T-helper 1 cell (primary cell): ENCODE measurements at places on chromosomes 16 and 17.

DNA sequence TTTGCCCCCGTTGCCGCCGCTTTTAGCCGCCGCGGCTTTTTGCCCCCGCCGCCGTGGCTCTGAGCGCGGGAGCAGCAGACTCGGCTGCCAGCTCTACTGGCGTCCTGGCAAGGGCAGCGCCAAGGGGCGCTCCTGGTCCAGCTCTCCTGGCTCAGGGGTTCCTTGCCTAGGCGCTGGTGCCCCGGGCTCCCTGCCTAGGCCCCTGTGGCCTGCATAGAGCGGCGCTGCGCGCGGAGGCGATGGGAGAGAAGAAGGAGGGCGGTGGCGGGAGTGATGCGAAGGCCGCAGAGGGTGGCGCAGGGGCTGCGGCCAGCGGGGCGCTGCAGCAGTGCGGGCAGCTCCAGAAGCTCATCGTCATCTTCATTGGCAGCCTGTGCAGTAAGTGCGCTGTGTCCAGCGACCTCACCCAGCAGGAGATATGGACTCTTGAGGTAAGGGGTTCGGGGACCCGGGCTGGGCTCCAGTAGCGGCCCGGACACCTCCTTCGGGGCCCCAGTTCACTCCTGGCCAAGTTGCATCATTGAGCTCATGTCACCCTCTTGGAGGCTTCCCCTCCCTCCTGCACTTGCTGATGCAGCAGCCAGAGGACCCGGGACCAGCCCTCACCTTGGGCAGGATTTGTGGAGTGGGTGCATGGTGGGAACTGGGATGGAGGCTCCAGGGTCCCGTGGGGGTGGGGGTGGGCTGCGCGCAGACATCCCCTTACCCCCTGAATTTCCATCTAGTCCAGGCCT is 1344.4 kb downstream of the TP53TG3F start:
- no peak for DNase-seq

DNA sequence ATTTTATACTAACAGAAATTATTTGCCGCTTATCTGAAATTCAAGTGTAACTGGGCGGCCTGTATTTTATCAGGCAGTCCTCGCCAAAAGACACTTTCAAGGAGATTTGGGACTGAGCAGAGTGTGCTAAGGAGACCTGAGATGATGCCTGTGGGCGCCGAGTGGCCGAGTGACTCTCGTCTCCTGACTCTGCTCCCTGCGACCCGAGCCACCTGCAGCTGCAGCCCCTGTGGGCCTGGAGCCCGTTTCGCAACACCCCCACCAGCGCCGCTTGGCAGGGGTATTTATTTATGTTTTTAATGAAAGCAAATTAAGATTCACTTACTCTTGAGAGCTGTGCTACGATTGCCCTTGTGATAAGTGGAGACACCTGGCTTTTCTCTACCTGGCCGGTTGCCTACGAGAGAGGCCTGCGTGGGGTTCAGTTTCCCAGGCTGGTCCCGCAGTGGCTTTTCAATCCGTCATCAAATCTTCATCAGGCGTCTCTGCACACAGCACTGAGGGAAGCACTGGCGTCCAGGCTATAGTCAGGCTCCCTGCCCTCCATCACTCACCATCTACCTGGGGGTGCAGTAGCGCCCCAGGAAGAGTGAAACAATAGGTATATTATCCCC is 124.0 kb downstream of the SEC14L1 start:
- DNase-seq = no peak

GRCh38 chr17:67353161-67353560 is 13.2 kb downstream of the PSMD12 start:
- DNase-seq = no peak

- no peak for DNase-seq
These were observed 30.9 kb upstream of the GCSH start for GRCh38 chr16:81127051-81127450.

- DNase-seq = no peak
These were observed 5.8 kb downstream of the TXNDC11 start for GRCh38 chr16:11736903-11737302.

GRCh38 chr16:66273644-66274334 is 92.7 kb upstream of the CDH5 start:
- no peak for DNase-seq

DNA sequence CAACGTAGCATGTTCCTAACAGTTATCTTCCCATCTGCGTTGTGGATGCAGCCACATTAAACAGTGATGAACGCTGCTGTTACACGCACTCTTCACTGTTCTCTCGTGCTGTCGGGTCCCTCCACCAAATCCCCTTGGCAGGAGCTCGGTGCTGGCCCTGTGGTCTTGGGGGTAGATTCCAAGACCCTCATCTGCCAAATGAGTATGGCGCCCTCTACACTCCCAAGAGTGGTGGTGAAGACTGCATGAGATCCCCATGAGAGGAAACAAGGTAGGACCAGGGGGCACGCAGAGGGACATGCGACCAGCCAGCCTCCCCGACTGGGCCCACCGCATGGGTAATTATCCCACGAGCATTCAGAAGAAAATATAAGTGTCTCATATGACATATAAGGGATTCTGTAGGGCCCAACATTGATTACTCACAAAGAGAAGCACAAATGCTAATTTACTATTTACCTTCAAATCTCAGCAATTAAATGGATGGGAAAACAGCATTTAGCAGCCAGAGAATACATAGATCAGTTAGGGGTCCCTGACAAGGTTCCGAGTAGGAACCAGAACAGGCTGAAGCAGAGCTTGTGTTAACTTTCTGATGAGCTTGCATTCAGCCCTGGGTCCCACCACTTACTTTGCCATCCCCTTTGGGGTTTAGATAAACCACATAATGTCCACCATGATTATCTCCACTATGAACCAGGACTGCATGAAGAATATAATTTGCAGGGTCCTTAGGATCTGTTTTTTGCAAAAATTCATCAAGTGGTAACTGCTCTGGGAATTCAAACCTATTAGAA is 23.8 kb downstream of the LITAFD start:
- DNase-seq = no peak

GRCh38 chr16:77556201-77556873 is 121.5 kb upstream of the ADAMTS18 start:
- no peak for DNase-seq

- DNase-seq = no peak
These were observed 24.6 kb upstream of the FAAP100 start for GRCh38 chr17:81576621-81577277.

DNA sequence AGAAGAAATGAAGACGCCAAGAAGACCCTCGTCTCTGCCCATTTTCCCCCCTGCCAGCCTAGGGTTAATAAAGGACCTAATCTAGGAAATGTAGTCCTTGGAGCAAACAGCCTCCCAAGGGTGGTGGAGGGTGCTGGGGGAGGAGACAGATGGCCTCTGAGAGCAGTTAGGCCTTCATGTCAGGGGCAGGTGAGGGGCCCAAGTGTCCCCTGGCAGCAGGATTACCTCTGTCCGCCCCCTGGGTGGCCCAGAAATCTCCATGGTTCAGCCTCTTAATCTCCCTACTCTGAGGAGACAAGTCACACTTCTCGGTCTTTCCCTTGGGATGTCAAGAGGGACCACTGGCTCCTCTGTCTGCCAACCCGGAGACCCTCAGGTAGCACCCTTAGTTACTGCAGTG is 365.4 kb upstream of the TNRC6C start:
- no peak for DNase-seq

GRCh38 chr17:17783116-17783824 is 53.5 kb downstream of the SREBF1 start:
- DNase-seq = peak; percentile 43

- DNase-seq = no peak
These were observed 65.7 kb downstream of the CENPV start for GRCh38 chr17:16287563-16288027.

- no peak for DNase-seq
These were observed 7.8 kb downstream of the RARA start for GRCh38 chr17:40316571-40317344.

DNA sequence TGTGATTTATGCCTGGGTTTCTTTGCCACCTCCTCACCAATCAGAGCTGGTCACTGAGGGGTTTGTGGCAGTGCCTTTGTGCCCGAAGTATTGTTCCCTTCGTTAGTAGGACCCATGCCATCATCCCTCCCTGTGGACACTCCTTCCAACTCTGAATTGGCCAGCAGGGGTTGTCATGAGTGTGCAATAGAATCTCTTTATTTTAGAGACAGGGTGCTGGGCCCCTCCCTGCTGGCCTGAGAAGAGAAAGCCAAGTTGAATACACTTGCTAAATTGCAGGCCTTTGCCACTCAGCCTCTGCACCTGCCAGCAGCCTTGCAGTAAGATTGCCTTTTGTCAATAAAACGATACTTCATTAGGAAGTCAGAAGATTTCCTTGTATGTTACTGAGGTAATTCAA is 40.7 kb upstream of the SLC12A3 start:
- no peak for DNase-seq

- DNase-seq = no peak
These were observed 654.2 kb downstream of the HS3ST4 start for GRCh38 chr16:26345966-26346365.

DNA sequence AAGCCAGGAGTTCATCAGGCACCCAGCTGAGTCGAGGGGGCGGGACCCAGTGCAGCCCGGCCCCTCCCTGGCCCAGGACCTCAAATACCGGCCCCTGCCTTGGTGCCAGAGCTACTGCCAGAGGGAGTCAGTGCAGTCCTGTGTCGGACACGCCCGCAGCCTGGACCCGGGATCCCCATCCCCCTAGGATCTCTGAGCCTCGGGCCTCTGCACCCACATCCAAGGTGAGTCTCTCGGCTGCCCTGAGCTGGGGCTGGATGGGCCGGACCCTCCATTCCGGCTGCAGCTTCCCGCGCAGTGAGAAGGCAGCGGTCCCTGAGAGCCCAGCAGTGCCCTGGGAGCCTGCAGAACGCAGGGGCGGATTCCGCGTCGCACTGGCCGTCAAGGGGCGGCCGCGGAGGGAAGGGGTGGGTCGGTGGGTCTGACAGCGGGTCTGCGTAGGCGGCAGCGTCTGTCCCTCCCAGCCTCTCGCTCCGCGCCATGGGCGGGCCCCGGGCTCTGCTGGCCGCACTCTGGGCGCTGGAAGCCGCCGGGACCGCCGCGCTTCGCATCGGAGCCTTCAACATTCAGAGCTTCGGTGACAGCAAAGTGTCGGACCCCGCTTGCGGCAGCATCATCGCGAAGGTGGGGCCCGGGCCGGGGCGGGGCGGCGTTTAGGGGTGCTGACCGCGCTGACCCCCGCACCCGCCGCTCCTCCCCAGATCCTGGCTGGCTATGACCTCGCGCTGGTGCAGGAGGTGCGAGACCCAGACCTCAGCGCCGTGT is at the start of gene DNASE1L2:
Gene DNASE1L2 (plus strand): TSS at position 108 of the 765 bp plus-strand sequence. CDS start 373 bp downstream, at position 481.
- no peak for DNase-seq

GRCh38 chr17:81741594-81742452 is 29.7 kb downstream of the SLC25A10 start:
- DNase-seq = no peak

GRCh38 chr16:54937671-54938211 is 7.1 kb downstream of the IRX5 start:
- no peak for DNase-seq

DNA sequence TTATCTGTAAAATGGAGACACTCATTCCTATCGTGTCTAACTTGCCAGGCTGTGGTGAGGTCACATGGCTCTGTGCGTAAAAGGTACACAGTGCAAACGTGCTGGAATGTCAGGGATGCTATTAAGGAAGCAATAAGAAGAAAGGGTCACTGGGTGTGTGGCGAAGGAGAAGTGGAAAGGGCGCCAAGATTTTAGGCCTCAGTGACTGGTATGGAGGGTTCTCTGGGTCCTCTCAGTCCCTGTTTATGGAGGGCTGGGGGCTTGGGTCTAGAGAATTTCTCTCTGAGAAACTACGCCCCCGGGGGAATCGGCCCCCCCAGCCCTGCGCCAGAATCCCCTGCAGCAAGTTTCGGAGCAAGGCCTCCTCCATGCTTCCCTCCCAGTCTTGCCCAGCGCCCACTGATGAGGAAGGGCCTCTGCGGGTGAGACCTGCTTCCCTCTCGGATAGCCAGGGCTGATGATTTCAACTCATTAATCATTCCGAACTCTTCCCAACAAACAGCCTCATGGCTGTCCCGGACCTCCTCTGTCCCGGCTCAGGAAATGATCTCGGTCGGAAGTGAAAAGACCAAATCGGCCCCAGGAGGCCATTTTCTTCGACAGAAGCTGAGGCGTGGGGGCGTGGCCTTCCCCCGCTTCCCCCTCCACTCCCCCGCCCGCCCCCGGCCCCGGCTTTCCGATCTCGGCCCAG is 1.2 kb upstream of the HEXIM1 start:
- no peak for DNase-seq

GRCh38 chr16:17572145-17572544 is 101.4 kb upstream of the XYLT1 start:
- no peak for DNase-seq

- DNase-seq = no peak
These were observed 29.9 kb downstream of the SMARCE1 start for GRCh38 chr17:40617678-40618240.

DNA sequence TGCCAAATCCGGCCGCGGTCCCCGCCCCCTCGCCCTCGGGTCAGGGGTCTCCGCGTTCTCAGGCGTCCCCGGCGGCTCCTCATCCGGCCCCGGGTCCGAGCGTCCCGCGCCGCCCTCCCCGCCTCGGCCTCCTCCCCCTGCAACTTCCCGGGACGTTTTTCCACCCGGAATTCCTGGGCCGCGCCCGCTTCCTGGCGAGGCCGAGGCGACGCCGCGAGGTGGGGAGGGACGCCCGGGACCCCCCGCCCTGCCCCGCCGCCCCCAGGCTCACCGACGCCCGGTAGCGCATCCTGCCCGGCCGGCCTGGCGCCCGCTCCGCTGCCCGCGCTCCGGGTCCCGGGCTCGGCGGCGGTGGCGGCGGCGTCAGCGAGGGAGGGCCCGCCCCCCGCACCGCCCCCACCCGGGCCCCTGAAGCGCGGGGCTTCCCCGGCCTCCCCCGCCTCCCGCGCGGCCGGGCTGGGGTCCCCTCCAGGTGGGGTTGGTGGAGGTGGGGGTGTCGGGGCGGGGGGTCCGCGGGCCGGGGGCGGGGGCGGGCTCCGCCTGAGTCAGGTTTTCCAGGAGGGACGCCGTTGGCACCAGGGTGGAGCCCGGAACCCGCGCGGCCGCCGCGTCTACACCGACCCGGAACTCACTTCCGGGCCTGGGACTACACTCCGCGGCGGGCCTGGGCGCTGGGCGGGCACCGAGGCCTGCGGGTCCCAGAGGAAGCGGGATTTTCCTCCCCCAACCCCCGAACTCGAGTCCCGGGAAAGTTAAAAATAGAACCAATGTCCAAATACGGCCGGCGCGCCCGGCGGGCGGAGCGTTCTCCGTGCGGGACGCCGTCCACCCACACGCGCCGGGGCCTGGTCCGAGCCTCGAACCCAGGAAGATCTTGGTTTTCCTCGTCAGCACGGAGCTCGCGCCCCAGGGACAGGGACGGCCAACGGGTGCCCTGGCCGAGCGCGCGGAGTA is 6.8 kb downstream of the MYO1C start:
- DNase-seq = peak; percentile 56
